SW 1271 (cell line): ENCODE measurements at places on chromosomes 5 and 9.

DNA sequence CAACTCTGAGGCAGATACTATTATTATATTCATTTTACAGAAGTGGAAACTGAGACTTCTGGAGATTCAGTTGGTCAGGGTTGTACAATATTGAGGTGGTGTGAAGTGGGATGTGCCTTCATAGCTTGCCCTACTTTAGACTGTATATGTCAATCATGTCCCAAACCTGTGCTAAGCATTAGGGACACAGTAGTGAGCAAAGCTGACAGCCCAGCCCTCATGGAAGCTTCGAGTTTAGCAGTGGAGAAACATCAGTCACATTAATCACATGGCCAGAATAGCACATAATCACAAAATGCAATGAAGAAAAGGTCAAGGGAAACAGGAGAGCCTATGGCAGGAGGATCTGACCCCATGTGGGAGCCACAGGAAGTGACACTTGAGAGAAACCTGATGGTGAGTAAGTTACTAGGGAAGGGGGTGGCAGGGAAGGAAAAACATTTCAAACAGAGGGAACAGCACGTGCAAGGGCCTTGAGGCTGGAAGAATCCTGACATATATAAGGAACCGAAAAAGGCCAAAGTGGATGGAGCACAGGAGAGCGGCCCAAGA, 20.5 kb upstream of the RALGPS1 start:
- no peak for DNase-seq

DNA sequence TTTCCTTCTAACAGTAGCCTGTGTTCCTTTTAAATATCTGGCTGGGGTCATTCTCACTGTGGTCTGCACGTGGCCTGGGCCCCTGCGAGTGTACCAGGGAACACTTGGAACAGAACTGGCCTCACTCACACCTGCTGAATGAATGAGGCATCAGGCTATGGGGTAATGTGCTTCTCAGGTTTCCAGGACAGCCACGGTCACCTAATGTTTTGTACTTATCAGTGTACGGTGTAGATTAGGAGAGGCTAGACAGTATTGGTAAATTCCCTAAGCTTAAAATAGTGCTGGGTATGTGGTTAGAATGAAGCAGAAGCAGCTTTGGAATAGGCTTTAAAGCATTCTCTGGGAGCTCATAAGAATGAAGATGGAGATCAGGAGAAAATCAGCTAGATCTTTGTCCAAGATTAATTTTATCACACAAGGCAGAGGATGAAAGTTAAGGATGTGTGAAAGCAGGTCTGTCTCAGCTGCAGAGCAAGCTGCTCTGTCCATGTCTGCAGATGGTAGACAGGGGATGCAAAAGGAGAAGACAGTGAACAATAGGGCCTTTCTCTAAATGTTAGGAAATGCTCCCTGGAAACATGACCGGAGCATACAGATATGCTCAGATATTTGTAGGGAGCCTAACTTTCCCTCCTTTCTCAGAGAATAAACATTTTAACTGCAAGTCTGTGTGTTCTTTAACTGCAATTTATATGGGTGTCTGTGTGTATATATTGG, 267.5 kb downstream of the NR3C1 start:
- DNase-seq = no peak

DNA sequence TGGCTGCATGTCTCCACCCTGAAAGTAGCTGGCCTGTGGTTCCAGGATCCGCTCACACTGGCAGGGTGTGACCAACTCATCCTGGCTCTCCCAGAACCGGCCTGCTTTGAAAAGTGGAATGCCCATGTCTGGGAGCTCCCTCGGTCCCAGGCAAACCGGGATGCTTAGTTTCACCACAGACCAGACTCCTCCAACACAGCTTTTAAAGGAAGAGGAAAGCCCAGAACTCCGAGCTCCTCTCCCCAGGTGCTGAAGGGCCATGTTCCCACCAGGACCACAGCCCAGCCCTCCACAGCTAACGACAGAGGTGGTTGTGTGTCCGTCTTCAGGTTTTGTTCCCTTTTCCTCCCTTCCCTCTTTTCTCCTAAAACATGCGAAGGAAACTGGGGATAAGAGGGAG, 38.0 kb downstream of the GTF3C4 start:
- DNase-seq = no peak

DNA sequence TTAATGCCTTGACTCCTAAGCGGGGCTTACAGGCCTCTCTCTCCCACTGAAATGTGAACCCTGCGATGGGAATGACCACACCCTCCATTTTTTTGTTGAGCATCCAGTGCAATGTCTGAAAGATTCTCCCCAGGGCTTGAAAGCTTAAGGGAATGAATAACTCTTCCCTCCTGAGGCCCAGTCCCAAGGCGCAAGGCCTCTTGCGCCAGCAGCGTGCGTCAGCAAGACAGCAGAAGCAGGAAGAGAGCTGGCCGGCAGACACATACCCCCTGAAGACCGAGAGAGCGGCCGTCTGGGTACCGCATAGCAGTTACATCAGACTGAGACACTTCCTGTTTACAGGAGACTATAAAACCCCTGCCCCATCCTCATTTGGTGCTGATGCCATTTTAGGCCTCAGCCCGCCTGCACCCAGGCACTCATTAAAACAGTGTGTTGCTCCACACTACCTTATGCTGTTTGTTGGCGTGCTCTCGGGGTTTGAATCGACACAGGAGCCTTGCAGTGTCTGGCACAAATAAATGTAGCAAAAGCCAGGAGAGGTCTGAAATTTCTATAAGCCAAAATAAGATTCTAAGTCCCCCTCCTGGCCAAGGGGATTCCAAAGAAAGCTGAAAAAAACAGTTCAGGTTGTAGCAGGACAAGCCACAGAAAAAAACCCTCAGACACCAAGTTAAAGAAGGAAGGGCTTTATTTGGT, 62.3 kb downstream of the GDNF start:
- no peak for DNase-seq

GRCh38 chr5:93019896-93020295, 561.1 kb downstream of the NR2F1-AS1 start:
- no peak for DNase-seq

- no peak for DNase-seq
Measured at GRCh38 chr5:79408028-79408427, 105.9 kb downstream of the HOMER1 start.

DNA sequence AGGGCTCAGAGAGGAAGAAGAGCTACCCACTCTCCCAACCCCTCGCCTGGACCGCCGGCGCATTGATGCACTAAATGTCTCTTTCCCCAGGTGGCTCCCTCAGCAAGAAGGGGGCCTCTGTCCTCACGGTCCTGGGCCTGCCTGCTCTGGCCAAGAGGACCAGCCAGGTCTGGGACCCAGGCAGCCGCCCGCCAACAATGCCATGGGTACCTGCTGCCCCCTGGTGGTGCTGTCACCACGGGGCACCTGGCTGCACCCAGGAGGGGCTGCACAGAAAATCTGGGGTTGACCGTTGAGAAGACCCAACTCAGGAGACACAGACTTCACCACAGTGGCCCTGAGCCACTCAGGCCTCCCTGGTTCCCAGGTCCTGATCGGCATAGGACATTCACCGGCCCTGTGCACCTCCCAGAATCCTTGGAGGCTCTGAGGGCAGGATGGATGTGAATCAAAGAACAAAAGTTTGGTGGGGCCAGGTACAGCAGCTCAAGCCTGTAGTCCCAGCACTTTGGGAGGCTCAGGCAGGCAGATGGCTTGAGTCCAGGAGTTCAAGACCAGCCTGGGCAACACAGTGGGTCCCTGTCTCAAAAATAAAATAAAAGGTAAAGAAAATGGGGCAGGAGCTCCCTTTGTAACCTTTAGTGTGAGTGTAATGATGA, 2.4 kb upstream of the VAV2 start:
- DNase-seq = peak; percentile 70

- no peak for DNase-seq
Measured at GRCh38 chr5:99275128-99275527, 346.3 kb upstream of the CHD1 start.

GRCh38 chr5:10601246-10602030, 37.6 kb downstream of the ANKRD33B start:
- DNase-seq = no peak
